Caco-2 (cell line): ENCODE measurements at places on chromosomes 5 and 9.

DNA sequence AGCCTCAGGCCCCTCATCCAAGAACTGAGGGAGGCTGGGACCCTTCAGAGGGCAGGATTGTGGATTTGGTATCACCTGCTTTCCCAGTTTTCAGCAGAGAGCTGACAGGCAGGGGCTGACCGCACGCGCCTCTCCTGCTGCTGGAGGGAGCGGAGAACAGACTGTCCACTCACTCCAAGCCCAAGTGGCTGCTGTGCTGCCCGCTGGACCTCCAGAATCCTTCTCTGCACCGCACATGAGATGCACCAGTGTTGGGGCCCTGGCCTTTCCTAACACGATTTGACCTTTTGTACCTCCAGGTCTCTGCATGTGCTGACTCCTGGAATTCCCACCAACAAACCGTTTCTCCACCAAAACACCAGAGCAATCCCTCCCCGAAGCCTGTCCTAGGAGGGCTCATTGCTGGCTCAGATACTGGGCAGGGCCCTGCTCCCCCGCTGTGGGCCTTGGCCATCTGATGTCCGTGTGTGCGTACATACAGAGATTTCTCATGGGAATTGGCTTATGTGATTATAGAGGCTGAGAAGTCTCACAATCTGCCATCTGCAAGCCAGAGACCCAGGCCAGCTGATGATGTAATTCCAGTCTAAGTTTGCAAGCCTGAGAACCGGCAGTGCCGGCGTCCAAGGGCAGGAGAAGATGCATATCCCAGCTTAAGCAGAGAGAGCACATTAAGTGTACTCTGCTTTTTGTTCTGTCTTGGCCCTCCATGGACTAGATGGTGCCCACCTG is 141.7 kb downstream of the GADD45G start:
- no peak for DNase-seq

GRCh38 chr9:85108229-85108628 is 438.7 kb downstream of the NTRK2 start:
- no peak for DNase-seq

- no peak for DNase-seq
Measured at GRCh38 chr5:68679041-68679440, 414.8 kb upstream of the SLC30A5 start.

- DNase-seq: no peak
Measured at GRCh38 chr5:136032564-136032963, 3.8 kb downstream of the TGFBI start.

DNA sequence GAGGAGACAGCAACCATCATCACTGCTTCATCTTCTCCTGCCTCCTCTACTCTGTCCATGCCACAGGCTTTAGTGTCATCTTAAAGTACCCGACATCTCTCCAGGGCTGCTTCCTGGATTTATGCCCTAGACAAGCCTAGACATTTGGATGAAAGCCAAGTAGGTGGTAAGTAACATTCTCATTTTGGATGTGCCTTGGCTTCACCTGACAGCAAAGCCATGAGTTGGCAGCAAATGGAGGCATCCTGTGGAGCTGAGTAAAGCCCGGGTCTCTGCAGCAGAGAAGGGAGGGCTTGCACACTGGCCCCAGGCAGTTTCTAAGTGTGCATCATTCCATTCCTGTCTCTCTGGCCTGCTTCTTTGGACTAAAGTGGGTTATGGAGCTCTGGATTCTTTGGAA is 299.1 kb downstream of the DMAC1 start:
- no peak for DNase-seq

- no peak for DNase-seq
Measured at GRCh38 chr5:170880084-170880483, 18.3 kb downstream of the RANBP17 start.

DNA sequence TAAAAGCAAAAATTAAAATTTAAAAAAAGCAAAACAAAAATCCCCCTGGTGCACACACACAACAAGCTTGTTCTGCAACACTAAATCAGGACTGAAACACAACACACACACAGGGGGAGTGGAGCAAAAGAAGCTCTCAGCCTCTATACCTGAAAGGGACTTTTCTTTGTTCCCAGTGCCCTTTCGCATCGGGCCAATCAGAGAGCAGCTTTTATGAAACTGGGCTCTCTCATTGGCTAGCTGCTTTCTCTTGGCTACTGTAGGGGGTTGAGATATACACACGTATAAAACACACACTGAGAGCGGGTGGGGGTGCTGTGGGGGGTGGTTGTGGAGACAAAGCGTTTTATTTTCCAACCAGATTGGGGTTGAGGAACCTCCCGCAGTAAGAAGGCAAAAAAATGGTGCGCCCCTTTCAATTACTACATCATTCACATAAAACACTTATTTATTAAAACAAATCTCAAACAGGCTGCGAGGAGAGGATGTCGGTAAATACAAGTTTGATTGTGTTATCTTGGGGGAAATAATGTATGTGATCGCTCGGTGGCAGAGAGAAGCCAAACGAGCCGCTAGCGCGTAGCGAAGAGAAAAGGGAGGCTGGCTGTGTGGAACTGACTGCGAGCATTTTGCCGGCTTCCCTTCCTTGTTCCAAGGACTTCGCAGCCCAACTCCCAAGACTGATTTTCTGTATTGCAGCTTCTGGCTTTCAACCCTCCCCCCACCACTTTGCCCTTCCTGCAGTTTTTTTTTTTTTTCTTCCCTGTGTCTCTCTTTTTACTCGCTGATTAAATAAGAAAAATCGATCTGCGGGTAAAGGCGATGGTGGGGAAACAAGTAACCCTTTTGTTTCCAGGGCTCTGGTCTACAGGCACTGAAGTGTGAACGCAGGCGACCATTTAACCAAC is 2.5 kb upstream of the ZNF608 start:
- peak; percentile 89 for DNase-seq

GRCh38 chr5:4348423-4348822 is 752.8 kb downstream of the IRX1 start:
- DNase-seq: no peak

DNA sequence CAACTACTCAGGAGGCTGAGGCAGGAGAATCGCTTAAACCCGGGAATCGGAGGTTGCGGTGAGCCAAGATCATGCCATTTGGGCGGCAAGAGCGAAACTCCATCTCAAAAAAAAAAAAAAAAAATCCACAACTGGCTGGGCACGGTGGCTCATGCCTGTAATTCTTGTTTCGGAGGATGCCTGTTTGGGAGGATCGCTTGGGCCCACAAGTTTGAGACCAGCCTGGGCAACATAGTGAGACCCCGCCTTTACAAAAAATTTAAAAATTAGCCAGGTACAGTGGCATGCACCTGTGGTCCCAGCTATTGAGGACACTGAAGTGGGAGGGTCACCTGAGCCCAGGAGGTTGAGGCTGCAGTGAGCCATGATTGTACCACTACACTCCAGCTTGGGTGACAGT is 1.9 kb upstream of the EIF4EBP3 start:
- no peak for DNase-seq

DNA sequence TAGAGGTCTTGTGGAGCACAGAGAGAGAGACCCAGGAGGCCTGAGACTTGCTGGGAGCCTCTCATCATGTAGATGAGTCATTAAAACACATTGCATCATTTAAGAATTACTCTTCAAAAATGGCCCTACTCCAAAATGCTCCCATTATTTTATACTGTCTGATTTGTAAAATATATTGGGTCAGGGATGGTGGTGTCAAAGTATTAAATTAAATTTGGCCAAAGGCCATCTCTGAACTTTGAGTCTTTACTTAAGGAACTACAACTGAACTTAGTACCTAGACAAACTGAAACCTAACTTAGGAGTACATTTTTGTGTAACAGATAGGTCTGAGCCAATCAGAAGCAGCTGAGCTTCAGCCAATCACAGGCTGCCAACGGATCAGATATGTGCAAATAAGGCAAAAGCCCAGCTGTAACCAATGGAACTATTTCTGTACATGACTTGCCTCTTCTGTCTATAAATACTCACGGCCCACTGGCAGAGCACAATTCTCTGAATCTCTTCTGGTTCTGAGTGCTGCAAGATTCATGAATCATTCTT is 657.2 kb downstream of the TLE1 start:
- no peak for DNase-seq

GRCh38 chr5:7759257-7759871 is 91.6 kb downstream of the CFAP90 start:
- no peak for DNase-seq

DNA sequence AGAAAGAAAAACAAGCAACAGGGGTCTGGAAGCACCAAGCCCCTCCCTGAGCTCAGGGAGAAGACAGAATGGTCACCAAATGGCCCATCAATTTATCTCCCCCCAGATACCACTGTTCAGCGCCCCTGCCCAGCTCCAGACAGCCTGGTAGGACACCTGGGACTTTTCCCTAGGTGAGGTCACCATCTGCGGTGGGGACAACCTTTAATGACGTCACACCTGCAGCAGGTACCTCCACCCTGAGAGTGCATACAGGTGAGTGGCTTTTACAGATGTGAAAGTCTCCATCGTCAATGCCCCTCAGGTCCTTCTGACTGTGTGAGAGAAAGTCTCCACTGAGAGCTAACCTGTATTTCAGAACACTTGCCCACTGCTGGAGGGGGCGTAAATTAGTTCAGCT is 34.3 kb upstream of the LAMC3 start:
- DNase-seq: no peak

DNA sequence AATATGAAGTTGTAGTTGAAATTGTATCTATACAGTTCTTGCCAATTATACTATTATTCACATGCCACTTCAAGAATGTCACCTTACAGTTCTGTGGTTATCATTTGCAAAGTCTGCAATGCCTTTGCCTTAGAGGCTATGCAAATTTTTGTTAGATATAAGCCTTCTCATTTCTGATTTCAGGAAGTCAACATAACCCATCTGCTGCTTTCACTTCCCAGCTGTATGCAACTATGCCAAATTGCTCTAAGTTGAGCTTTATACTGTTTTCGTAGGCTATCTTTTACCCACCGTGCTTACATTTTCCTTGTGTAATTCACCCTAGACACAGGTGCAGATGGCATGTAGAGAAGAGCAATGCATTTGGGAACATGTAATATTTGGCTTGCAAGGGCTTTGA is 1083.0 kb downstream of the CDH9 start:
- no peak for DNase-seq

GRCh38 chr9:21906213-21906612 is 88.0 kb downstream of the CDKN2A start:
- no peak for DNase-seq
